ENCODE measurements at places on chromosomes 3 and 15.

DNA sequence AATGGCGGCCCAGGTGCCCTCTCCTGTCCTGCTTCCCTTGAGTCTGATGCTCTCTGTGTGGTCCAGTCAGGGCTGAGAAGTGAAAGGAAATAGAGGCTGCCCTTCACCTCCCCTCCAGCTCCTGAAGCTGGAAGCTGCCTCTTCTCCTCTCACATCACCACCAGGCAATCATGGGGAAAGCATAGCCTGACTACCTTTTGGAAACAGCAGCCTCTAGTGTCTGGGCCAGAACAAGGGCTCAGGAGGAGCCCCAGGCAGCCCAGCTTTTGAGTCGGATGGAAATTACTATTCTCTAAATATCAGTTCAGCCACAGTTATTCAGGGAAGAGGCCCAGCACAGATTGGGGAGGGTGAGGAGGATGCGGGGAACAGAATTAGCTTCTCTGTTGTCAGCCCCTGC lies 43.3 kb upstream of the CCDC174 start:
- DNase-seq = no peak

GRCh38 chr15:100383302-100384107 lies 41.7 kb upstream of the ADAMTS17 start:
- peak; percentile 60 for DNase-seq

DNA sequence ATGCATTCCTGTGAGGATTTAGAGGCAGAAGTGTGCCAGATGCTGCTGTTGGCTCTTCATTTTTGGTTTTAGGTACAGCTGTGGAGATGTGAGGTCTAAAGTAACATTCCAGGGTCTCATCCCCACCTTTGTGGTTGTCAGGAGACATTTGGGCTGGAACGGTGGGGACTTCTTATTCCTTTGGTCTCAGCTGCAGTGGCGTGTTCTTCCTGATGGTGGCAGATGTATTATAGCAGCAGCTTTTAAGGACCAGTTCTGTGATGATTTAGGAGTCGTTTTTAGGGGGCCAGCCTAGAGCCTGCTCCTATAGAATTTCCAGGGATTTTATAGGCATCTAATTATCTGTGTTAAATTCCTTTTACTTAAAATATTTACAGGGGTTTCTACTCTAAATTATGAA lies 221.0 kb upstream of the EOMES start:
- peak; percentile 52 for DNase-seq

GRCh38 chr3:58868097-58868779 lies 181.6 kb downstream of the CFAP20DC start:
- peak; percentile 67 for DNase-seq

DNA sequence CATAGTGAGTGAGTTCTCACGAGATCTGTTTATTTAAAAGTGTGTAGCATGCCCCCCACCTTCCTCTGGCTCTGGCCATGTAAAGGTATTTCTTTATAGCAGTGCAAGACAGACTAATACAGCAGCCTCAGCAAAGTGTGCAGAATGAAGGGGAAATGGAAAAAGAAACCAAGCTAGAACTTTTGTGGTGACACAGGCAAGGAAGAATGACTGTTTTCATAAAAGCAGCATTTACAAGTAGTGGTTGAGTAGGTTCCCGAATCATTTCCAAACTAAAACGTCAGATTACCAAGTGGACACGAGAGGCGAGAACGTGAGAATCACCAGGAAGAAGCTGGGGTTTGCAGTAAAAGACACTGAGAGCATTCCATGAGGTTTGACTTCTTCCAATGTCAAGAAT lies 100.2 kb upstream of the AKAP13 start:
- DNase-seq = no peak

DNA sequence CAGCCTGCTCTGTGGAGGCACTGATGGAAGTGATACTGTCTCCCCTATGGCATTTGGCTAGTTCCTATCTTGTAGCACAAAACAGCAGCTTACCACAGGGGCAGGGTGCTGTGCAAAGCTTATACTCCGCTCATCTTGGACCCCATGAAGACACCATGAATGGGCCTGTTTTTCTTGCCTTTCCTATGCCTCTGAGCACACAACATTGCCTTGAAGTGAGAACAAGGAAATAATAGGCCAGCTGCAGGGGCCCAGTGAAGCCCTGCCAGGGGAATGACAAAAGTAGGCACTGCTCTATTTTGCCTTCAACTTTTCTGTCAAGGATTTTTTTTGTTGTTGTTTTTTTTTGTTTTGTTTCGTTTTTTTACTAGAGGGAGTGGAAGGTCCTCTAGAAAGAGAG lies 110.3 kb downstream of the PDE8A start:
- no peak for DNase-seq

DNA sequence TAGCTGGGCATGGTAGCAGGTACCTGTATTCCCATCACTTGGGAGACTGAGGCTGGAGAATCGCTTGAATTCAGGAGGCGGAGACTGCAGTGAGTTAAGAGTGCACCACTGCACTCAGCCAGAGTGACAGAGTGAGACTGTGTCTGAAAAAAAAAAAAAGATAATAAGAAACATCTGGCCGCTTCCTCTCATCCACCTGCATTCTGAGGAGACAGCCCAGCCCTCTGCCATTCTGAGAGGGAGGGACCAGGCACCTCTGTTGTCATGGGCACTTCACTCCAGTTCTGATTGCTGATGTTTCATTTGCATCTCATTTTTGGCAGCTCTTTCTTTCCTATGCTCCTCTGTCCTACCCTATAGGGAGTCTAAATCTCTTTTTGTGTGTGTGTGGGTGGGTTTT lies 36.4 kb upstream of the GSK3B start:
- no peak for DNase-seq

DNA sequence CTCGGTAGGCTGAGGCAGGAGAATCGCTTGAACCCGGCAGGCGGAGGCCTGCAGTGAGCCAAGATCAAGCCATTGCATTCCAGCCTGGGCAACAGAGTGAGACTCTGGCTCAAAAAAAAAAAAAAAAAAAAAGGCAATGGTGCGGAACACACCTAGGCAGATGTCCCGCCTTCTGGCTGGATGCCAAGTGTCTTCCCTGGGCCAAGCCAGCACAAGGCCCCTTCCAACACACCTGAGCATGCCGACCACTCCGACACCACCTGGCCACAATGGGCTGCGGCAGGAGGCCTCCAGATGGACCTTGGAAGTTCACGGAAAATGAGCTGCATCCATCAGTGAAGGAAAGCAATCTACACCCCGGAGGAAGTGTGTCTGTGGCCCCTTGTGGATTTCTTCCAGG lies 19.0 kb downstream of the NUP210 start:
- DNase-seq = no peak

DNA sequence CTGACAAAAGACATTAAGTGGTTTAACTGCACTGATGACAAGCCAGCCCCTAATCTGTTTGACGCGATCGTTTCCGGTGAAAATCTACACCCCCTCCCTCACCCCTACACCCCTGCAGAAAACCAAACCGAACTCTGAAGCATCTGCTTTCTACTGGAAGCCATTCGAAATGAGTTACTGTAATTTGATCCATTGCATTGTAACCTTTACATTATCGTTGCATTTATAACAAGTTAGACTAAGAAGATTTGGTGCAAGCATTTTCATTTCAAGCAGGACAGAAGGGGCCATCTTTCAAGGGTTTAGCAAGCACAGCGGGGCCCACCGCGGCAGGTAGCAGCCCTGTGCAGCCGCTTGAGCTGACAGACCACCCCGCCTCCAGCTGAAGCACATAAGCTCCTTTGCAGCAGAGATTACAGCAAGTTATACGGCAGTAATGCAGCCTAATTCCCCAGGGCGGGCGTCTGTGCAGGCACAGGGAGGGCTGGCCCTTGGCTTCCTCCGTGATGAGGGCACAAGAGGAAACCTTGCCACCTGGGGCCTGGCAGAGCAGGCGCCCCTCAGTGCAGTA lies 79.3 kb downstream of the CHSY1 start:
- DNase-seq = no peak

DNA sequence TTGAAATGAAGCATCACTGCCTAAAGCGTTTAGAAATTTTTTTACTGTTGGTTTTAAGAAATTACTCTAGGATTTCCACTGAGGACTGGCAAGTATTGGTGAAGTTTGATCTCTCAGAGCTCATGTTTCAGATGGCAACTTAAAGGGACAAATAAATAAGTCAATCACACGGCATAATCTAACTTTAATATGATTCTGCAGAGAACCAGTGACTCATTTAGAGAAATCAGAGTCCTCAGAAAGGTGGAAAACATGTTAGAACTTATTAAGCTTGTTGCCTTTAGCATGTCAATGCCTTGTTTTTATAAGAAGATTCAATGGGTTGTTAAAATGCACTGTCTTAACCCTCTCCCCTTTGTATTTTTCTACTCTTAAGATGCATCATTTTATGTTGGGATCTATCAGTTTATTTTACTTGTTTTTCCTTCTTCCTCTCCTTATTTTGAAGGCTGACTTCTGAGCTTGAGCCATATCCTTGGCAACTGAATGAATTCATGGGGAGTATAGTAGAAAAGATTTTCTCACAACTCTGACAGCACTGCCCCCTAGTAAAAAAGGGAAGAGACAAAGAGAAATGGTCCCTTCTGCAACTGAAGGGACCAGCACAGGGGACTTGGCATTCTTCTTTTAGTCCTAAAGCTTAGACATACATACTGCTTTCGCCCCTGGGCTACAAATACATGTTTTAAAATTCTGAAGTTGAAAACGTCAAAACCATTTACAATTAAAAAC lies 431.2 kb downstream of the LPP start:
- no peak for DNase-seq

DNA sequence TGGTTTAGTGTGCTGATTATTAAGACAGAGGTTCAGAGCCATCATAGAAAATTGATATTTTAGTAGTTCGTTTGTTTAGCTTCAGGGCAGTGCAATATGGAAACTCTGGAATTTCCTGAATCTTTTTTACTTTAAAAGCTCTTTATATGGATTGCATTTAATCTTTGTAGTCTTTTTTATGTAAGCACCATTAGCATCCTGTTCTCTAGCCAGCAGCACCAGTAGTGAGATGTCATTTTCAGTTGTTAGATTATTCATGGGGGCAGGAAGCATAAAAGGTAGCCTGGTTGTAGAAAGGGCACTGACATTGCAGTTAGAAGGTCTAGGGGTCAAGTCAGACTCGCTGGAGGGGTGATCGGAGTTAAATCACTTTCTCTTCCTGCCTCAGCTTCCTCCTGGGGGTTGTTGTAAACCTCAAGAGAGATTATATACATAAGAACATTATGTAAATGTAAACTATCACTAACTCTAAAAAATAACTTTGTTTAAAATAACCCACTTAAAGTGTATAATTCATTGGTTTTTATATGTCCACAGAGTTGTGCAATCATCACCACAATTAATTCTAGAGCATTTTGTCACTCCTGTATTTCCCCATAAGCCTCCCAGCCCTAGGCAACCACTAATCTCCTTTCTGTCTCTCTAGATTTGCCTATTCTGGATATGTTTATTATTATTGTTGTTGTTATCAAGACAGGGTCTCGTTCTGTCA lies 31.4 kb upstream of the ITPKA start:
- no peak for DNase-seq
